ENCODE measurements at places on chromosomes 7 and 10.

DNA sequence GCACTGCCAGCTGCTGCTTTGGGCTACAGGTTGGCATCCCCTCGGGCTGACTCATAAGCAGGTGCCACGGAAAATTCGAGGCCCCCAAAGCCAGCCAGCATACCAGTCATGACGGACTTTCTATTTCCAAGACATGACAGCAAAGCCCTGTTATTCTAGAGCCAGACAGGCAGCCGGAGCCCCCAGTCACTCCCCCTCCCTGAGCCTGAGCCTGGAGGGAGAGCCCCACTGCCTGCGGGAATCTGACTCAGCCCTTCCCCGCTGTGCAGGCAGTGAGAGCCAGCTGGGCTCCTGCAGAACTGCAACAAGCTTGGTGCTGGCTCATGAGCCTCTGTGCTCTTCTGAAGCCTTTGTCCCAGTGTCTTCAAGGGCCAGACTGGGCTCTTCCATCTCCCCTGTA lies 15.8 kb downstream of the BTBD16 start:
- no peak for DNase-seq

GRCh38 chr7:5545222-5545914 lies 121.7 kb upstream of the TNRC18 start:
- DNase-seq: no peak

DNA sequence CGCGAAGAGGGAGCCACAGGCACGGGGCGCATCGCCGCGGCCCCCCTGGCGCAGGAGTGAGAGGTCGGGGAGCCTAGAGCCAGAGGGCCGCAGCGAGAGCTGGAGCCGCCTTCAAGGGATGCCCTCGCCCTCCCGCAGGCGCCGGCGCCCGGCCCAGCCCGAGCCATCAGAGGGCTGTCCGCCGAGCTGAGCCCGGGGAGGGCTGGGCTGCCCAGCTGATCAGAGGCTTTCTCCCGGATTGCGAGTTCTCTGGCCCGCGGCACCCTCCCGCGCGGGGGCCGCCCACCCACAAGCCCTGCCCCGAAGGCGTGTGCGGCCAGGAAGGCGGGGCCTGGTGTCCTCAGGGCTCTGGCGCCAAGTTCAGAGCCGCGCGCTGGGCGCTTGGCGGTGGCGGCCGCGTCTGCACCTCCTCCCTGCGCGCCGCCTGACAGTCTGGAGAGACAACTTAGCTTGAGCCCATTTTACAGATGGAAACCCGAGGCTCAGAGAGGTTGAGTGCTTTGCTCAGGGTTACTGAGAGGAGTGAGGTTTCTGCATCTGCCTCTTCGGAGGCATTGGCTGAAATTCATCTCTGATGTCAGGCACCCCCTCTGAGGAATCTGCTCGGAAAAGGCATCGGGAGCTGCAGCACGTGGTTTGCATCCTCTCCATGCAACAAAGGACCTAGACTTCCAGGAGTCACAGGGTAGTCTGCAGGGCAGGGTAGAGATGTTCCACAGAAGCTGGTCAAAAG lies 3.8 kb upstream of the ANTXRL start:
- peak; percentile 53 for DNase-seq

GRCh38 chr10:119817991-119818888 lies 54.4 kb downstream of the MCMBP start:
- no peak for DNase-seq

DNA sequence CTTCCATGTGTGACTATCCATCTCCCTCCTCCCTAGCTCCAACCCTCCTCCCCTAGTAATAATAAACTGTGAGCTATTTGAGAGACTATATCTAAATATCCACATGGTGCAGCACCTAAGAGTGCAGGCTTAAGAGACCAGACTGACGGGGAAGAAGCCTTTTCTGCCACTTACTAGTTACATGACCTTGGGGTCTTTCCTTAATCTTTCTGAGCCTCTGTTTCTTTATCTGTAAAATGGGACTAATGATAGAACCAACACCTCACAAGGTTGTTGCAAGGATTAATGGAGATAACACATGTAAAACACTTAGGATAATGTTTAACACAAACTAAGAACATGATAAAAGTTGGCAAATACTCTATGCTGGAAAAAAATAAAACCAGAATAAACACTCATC lies 37.1 kb upstream of the FBXW4 start:
- no peak for DNase-seq

- DNase-seq: no peak
Observed at GRCh38 chr7:46292741-46293140, 371.7 kb upstream of the IGFBP3 start.

GRCh38 chr10:58107506-58107905 lies 160.2 kb downstream of the IPMK start:
- DNase-seq: no peak

- no peak for DNase-seq
Observed at GRCh38 chr7:158556721-158557440, 30.7 kb downstream of the PTPRN2 start.

GRCh38 chr7:30241767-30242166 lies 42.6 kb upstream of the ZNRF2 start:
- no peak for DNase-seq

- no peak for DNase-seq
Observed at GRCh38 chr7:40401406-40401805, 266.6 kb downstream of the SUGCT start.

GRCh38 chr7:23373151-23374004 lies 74.2 kb downstream of the MALSU1 start:
- peak; percentile 17 for DNase-seq

GRCh38 chr10:62858364-62858763 lies 42.2 kb upstream of the EGR2 start:
- DNase-seq: no peak

DNA sequence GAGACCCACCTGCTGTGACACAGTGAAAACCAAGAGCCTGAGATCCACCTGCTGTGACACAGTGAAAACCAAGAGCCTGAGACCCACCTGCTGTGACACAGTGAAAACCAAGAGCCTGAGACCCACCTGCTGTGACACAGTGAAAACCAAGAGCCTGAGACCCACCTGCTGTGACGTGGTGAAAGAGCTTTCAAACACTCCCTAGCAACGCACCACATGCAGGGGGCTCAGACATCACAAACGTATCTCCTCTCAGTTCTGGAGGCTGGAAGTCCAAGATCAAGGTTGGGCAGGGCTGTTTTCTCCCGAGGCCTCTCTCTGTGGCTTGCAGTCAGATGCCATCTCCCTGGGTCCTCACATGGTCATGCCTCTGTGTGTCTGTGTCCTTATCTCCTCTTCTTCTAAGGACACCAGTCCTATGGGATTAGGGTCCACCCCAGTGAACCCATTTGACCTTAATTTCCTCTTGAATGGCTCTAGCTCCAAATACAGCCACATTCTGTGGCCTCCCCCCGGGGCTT lies 43.8 kb downstream of the INSIG1 start:
- no peak for DNase-seq

DNA sequence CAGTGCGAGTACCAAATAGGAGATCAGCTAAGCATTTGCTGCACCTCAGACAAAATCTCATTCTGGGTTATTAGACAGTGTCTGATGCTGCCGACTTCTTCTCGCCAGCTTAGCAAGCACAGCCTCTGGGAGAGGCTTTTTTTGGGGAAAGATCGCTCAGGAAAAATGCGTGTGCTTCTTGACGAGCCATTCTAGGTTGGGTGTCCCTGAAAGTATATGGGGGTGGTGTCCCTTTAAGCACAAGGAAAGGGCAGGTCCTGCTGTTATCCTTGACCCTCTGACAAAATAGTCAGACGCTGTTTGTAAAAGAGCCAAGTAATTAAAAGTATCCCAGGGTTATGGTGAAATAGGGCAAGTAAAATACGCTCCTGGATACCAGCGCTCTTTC lies 540.1 kb upstream of the FZD8 start:
- no peak for DNase-seq

GRCh38 chr10:79178614-79179163 lies 109.9 kb downstream of the ZMIZ1 start:
- DNase-seq: no peak

GRCh38 chr7:88092676-88092999 lies 127.2 kb downstream of the SRI start:
- no peak for DNase-seq

DNA sequence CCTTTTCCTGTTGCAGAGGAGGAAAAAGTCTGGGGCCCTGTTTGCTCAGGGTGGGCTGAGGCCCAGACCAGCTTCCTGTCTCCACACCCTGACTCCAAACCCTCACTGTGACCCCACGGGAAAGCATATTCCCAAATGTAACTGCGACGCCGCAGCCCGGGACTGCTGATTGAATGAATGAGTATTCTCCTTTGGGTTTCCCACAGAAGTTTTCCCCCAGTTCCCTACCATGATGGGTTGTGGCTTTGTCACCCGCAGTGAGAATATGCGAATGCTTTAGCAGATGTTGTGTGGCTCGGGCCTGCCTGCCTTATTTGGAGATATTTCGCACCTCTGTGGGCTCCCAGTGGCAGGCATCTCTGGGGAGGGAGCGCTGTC lies 50.6 kb downstream of the MGMT start:
- DNase-seq: no peak

DNA sequence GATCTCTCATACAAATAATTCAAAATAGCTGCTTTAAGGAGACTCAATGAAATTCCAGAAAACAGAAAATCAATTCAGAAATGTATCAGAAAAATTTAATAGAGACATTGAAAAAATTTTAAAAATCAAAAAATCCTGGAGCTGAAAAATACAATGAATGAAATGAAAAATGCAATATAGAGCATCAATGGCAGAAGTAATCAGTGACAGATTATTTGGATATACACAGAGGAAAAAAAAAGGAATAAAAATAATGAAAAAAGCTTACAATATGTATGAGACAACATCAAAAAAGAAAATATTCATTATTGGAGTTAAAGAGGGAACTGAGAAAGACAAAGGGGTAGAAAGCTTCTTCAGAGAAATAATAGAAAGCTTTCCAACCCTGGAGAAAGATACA lies 122.9 kb upstream of the KLF14 start:
- no peak for DNase-seq

- DNase-seq: no peak
Observed at GRCh38 chr7:112225006-112225405, 18.5 kb downstream of the ZNF277 start.

DNA sequence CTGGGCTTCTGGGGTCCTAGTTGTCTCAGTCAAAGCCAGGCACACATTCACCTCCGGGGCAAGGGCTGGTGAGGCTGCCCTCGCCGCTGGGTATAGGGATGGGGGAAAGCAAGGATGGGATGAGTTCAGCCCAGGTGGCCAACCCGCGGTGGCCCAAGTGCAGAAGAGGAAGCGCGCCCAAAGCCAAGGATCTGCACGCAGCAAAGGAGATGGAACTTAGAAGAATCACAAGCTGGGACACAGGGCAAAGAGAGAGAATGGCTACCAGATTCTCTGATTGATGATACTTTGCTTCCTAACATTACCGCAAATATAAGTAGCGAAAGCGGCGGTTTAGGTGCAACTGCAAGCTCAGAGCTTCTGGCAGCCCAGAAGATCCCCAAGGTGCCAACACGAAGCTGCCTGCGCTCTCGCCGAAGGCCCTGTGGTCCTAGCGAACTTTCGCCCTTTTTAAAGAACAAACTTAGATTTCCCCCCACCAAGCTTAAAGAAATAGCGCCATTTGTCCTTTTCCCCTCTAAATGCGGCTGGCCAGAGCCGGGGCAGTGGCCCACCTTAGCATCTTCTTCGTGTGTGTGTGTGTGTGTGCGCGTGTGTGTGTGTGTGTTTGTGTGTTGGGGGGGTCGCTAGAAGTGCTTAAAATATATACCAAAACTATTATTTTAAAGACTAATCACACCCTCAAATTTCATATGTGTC lies 927 bp upstream of the MKX start:
- peak; percentile 1 for DNase-seq

GRCh38 chr10:92552310-92552709 lies 21.6 kb downstream of the IDE start:
- no peak for DNase-seq

- no peak for DNase-seq
Observed at GRCh38 chr7:22860784-22861482, 38.3 kb upstream of the TOMM7 start.

- DNase-seq: no peak
Observed at GRCh38 chr10:61170594-61170993, 226.6 kb upstream of the RHOBTB1 start.

DNA sequence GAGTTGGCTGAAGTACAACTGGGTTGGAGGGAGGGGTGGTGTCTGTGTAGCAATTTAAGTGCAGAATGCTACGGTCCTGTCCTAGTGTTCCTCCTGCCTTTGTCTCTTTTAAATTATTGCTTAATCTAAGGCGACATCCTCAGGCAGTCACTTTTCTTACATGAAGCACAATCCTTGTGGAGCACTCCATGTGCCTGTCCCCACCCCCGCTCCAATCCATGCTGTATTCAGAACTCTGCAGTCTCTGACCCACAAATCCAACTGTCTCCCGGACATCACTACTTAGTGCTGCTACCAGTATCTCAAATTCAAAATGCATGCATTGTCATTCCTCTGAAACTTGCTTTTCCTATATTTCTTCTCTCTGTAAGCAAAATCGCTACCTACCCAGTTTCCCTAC lies 91.4 kb upstream of the FAM133B start:
- DNase-seq: no peak

- no peak for DNase-seq
Observed at GRCh38 chr7:30093420-30093952, 41.3 kb upstream of the MTURN start.

DNA sequence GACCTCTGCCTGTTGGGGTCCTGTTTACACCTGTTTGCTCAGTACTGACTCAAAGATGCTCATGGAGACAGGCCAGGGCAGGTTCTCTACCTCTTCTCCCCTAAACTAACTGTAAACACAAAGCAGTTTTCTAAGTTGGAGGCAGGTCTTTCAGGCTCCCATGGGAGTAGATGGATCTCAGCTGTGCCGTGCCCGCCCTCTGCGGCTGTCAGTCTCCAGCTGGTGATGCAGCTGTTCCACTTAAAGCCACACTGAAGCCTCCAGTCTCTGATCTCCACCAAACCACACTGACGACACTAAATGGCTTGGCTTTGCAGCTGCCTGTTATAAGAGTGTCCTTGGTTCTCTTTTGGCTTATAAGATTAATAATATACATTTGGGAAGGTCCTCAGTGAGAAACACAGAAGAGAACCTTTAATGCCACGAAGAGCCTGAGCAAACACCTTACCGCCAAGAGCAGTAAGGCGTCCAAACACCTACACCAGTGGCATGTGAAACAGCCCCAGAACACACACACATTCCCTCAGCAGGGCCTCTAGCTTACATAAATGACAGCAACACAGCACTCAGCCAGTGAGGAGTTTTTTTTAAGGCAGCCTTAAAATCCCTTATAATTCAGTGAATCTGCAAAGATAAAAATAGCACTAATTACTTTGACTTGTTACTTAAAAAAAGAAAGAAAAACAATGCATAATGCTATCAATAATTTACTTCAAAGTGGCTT lies 60.4 kb upstream of the KCNIP2 start:
- no peak for DNase-seq

- no peak for DNase-seq
Observed at GRCh38 chr7:116679500-116679899, 7.5 kb downstream of the MET start.

DNA sequence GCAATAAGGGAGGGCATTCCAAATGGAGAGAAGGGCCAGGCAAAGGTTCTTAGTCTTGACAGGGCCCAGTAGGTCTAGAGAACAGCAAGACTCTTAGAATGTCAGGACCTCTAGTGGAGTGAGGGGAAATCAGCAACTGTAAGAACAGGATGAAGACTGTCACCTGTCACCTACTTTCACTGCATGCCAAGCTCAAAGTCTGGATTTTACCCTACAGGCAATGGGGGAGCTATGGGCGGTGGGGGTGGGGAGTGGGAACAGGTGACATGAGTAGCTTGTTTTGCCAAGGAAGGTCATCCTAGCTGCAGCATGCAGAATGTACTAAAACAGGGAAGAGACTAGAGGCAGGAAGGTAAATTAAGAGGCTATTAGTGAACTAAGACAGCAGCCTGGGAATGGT lies 18.3 kb downstream of the GOT1 start:
- DNase-seq: no peak

- no peak for DNase-seq
Observed at GRCh38 chr7:40959955-40960354, 742.9 kb downstream of the INHBA start.

GRCh38 chr10:89442289-89442688 lies 27.9 kb downstream of the IFIT5 start:
- no peak for DNase-seq
